IPS DF 19.7 (cell line): ENCODE measurements at places on chromosomes 2 and 18.

- DNase-seq: no peak
Observed at GRCh38 chr2:207483066-207483465, 46.7 kb upstream of the CREB1 start.

DNA sequence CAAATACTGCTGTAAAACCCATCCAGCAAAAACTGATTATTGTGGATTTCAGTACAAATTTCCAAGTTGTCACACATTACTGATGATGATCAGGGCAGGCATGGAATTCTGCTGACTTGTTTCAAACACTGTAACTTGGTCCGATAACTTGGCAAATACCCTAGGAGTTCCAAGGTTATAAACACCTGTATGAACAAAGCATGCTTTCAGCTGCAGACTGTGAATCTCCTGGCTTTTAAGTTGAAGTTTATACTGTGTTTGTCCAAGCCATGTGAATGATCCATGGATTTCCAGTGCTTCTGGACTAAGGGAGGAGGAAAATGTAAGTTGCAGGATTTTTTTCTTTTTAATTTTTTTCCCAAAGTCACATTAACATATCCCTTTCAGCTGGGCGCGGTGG is 70.0 kb upstream of the SLC25A52 start:
- DNase-seq: no peak

DNA sequence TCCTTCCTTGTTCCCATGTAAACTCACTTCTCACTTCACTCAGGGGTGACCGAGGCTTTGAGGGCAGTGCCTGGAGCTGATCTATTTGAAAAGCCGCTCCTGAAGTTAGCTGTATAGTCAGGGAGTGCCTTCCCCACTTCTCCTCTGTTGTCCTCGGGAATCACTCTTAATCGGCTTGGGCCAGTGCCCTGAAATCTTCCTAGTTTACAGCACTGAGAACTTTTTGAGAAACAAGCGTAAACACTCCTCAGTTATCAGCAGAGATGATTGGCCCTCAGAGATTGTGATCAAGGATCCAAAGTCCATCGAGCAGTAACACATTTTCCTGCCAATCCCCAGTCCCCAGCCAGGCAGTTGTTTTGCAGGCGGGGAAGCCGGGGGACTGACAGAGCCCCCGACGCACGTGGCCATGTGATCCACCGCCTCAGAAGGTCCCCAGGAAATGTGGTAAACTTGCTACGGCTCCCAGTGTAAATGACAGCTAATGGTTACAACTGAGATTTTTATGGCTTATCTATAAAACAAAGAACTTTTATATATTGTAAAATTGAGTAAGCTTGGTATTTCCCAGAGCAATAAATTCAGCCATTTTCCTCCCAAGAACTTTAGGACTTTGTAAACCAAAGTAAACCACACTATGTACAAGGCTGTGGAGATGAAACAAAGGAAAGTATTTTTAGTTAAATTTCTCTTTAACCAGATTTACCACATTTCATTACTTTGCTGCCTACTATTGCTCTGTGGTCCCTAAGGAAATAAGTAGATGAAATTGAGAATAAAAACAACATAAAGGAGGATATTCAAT is 53.5 kb downstream of the C18orf63 start:
- no peak for DNase-seq

DNA sequence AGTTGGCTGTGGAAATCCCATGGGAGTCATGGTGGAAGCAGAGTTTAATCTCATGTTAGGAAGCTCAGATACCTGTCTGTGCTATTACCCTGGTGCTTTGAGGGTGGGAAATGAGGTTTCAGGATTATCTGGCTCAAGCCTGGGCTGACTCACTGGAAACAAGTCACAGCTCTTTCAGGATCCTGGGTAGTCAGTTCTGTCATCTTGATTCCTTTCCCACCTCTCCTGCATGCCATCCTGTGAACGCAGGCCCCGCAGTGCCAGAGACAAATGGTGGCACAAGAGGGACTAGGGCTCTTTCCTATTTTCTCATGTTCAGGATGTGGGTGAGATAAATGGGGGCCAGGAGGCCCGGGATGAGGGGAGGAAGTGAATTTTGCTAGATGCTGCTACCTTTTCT is 3.7 kb upstream of the FAM136A start:
- DNase-seq: no peak

- no peak for DNase-seq
Observed at GRCh38 chr2:75044291-75044690, 85.8 kb downstream of the POLE4 start.

- no peak for DNase-seq
Observed at GRCh38 chr2:71389384-71390072, 57.9 kb downstream of the ZNF638 start.

DNA sequence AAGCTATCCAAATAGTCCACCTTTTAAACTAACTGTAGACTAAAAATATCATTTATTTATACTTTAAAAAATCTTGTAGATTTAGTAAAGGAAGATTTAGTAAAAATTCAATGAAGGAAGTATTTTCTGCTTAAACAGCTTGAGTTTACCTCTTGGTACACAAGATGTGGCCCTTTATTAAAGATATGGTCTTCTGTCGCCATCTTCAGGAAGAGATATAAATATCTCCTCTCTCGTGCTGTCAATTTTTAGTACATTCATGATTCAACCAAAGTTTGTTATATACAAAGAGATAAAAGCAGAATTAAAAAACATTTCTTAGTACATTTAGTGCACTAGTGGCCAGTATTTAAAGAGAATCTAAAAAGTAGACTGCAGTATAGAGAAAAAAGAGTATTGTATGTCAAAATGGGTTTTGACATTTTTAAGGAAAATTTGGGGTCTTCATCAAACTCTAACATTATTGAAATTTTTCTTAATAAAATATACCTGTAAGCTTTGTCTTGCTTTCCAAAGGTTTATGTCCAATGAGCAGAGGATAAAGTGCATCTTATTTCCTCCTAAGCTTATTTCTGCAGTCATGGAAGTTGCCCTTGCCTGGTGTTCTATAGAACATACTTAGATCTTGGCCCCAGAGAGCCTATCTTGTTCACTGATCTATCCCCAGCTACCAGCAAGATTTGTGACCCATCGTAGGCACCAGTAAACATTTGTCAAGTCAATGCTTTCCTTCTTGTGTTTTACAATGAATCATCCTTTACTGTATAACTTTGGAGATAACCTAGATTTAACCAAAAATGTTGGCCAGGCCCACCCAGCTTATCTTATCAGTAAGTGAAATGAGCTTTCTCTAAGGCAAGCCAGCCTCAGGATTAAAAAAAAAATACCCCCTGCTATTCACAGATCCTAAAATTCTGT is 18.5 kb upstream of the EML6 start:
- no peak for DNase-seq

DNA sequence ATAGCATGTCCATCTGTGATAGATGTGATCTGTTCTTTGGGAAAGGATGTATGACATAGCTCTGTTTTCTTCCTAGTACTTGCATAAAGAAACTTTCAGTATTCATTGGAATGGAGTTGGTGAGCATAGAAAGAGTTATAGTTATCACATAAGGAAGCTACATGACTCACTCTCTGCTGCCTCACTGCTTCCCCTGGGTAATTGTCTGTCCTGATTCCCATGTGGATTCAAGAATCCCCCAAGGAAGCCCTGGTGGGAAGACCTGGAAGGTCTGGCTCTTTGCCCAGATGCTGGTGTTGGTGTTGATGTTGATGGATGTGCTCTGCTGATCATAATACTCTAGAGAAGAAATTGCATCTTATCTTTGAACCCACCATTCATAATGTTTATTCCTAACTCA is 60.6 kb downstream of the PTPN4 start:
- no peak for DNase-seq

GRCh38 chr2:121862286-121862685 is 106.8 kb downstream of the TSN start:
- no peak for DNase-seq

DNA sequence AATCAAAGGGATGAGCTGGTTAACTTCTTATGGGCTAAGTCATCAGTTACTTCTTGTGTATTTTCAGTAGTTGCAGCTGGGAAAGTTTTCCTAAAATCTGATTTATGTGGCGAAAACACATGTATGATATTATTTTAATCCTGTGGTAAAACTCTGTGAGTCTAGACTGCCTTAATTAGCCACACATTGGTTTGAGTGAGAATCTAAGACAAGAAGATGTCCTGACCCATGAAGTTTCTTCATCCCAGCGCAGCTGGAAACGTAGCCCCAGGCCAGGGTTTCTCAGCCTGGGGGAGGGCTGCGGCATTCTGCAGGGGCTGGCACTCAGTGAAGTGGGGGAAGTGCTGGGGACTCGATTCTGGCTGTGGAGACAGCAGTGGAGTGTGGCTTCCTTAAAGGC is 44.7 kb upstream of the INHBB start:
- DNase-seq: no peak

DNA sequence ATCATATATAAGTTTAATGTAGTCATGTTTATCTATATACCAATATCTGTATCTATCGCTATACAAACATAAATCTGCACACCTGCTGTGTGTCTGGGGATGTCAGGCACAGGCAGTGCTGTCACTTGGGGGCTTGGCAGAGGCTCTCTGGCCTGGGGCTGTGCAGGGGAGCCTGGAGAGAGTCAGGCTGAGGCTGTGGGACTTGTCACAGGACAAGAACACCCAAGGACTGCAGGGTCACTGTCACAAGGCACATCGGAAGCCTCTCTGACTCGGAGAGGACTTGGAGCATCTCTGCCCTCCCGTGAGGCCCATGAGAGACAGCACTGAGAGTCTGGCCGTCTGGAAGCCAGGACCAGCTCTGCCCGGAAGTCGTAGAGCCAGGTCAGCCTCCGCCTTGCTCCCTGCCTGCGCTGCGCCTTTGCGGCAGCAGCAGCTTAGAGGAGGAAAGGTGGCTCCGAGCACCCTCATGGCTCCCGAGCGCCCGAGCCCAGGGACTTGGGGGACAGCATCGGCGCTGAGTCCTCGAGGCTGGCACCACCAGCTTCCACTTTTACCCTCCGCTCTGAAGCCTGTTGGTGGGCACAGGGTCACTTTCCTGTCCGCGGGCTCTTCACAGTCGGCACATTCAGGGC is 280.3 kb downstream of the NDUFA10 start:
- no peak for DNase-seq

- DNase-seq: no peak
Observed at GRCh38 chr2:200184748-200185627, 121.5 kb upstream of the SPATS2L start.

DNA sequence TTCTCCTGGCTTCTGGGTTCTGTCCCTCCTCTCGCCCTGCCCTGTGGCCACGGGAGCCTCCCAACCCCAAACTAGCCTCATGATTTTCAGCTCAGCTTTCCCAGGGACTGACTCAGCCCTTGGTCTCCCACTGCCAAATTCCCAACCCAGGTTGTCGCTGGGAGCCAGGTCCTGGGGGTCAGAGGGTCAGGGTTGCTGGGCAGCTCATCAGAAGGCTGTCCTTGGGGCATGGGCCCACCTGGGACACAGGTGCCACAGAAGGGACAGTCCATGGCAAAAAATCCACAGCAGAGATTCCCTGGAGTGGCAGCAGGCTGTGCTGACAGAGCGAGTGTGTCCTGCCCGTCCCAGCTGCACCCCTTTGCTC is 180.4 kb downstream of the TWIST2 start:
- DNase-seq: no peak

- no peak for DNase-seq
Observed at GRCh38 chr18:26325771-26326170, 99.5 kb downstream of the TAF4B start.

DNA sequence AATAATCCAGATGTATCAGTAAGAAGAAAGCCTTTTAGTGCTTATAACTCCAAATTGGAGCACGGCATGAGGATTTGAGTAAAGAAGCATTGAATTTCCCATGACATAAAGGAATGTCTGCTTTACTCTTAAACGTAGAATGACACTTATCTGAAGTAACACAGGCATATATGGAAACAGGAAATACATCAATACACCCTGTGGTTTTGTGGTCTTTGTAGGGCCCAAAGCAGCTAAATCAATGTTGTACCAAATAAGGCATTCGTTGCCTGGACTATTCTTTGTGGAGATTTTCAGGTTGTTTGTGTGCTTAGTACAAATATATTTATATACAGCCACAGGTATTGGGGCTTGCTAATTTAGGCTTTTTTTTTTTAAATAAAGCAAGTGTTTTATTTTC is 660.5 kb downstream of the LRRTM4 start:
- no peak for DNase-seq

GRCh38 chr2:196247976-196248280 is 76.5 kb upstream of the STK17B start:
- DNase-seq: no peak

- no peak for DNase-seq
Observed at GRCh38 chr2:579961-580360, 97.2 kb downstream of the TMEM18 start.

- DNase-seq: no peak
Observed at GRCh38 chr2:1082456-1083205, 132.0 kb downstream of the SNTG2 start.

GRCh38 chr2:227657199-227657845 is 9.3 kb upstream of the SCYGR5 start:
- DNase-seq: no peak

DNA sequence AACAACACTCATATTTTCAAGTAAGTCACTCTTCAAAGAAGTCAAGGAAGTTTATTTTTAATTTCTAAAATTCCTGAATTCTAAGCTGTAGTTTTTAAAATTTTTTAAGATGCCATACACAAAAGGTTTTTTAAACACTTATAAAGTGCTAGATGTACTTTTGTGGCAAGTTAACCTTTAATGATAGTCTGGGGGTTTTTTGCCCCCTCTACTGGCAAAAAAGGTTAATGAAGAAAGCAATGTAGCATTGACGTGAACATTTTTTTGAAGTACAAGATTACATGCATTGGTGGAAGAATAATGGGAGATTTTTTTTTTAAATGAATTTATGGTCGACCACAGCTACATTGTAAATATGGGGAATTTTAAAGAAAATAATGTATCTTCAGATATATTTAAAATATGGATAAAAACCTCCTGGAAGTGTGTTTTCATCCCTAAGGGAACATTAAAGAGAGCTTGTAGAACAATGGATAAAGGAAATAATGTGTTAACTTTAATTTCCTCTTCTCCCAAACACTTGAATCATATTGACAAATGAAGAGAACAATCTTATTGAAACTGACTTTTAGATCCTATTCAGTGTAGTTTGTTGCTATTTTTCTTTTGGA is 12.6 kb downstream of the ITPRID2 start:
- DNase-seq: no peak

DNA sequence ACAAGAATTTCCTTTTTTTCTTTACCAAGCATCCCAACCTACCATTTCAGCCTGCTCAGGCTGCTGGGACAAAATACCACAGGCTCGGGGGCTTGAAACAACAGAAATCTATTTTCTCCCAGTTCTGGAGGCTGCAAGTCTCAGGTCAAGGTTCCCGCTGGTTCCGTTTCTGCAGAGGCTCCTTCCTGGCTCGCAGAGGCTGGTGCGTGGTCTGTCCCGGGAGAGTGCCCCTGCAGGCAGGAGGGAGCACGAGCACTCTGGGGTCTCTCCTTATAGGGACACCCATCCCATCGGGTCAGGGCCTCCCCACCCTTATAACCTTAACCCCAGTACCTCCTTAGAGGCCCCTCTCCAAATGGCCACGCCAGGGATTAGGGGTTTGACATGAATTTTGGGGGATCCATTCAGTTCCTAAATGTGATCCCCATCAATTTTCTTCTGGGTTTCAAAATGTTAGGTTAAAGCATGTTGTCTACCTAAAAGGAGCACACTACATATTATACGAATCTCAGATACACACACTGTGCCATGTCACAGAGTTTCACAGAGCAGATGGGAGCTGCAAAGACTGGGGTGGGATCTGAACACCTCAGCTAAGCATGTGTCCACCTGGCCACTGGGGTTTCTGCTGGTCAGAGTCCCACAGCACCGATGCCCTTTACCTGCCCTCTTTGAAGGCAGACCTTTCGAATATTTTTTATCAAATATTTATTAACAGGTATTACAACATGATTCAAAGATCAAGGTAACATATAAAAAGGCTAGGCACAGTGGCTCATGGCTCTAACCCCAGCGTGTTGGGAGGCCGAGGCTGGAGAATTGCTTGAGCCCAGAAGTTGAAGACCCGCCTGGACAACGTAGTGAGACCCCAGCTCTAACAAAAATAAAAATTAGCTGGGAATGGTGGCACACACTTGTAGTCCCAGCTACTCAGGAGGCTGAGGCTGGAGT is 17.6 kb upstream of the ADI1 start:
- DNase-seq: no peak
